ENCODE measurements at places on chromosomes 2 and 18. TPM values are rescaled to one million over a fixed set of nuclear protein-coding genes. Genes with fewer than 3 reads are reported as not detected.

The SPDYA gene
- total RNA-seq = 0.40 TPM

The ANKRD44 gene
- total RNA-seq = 118 TPM

- DNase-seq = no peak
- H3K4me1 ChIP-seq = no peaks in the 10 kb centered on the region
- no peak overlapping the region for H3K27ac ChIP-seq
- no peaks in the 10 kb centered on the region for H3K27me3 ChIP-seq
- no peaks in the 10 kb centered on the region for H3K36me3 ChIP-seq
Measured at GRCh38 chr18:71485611-71486010, 1058.5 kb downstream of the CBLN2 start.

DNA sequence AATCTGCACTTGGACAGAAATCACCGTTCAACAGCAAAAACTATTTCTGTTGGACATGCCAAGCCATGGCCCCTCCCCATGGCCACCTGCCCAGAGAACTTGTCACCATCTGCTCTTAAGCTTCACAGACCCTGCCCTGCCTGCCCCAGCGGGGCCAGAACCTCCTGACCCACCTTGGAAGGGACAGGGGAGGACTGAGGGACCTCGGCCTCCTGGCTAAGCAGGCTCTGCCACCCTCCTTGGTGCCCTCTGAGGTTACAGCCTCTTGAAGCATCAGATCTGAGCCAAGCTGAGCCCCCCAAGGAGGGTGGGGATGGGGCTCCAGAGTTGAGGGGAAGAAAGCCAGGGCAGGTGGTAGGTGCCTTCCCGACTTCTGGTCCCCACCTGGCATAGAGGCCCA is 6.5 kb downstream of the TEX261 start:
- no peak overlapping the region for H3K4me3 ChIP-seq
- H3K27me3 ChIP-seq = no peaks in the 10 kb centered on the region
- peaks cover 26% of the 10 kb centered on the region for H3K36me3 ChIP-seq
- H3K4me1 ChIP-seq = peaks cover 21% of the 10 kb centered on the region
- DNase-seq = no peak

The PRSS56 gene
- not detected for total RNA-seq

DNA sequence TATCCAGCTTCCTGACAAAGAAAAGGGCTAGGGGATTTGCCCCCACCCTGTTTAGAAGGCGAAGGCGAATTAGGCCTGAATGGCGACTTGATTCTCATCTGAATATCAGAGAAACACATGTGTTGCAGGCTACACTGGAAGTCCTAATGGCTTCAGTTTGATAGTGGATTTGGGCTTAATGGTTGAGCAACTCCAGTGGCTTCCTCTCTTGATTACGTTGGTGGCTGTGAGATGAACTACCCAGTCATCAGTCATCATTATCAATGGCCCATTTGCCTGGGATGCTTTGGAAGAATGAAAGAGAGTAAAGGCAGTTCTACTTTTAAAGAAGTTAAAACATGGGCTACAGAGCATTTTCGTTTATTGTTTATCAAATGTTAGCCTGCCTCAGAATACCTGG is 60.9 kb upstream of the IL1R1 start:
- peaks cover 10% of the 10 kb centered on the region for H3K36me3 ChIP-seq
- H3K4me1 ChIP-seq = peaks cover 41% of the 10 kb centered on the region
- no peak overlapping the region for H3K4me3 ChIP-seq
- no peaks in the 10 kb centered on the region for H3K27me3 ChIP-seq

The ANO7 gene
- total RNA-seq = 3.6 TPM

DNA sequence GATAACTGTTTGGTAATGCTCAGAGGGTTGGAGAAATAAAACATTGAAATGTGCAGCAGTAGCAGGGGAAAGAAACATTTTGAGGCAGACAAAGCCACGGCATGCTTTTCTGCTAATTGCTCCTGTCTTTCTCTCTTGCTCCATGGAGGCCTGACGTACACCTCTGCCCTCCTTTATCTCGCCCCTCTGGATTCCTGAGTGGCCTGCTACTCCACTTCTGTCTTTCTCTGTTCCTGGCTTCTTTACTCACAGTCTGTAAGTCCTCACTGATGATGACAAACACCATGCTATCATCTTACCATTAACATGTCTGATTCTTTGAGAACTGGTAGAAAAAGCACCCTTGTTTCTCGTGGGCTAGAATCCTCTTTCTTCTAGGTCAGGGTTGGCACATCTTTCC is 392.9 kb downstream of the MEIS1 start:
- H3K4me3 ChIP-seq = no peak overlapping the region
- no peaks in the 10 kb centered on the region for H3K27me3 ChIP-seq
- H3K27ac ChIP-seq = no peak overlapping the region

DNA sequence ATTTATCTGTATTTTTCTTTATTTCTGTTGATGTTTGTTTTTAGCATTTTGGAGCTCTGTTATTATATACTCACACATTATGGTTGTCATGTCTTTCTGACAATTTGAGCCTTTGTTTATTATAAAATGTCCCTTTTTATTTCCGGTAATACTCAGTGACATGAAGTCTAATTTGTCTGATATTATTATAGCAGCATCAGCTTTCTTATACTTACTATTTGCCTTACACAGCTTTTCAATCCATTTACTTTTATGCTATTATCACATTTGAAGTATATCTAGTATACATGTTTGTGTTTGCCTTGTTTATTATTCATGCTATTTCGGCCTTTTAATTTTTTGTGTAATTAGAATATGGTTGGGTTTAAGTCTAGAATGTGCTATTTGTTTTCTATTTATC is 430.6 kb upstream of the FANCL start:
- no peak overlapping the region for H3K4me3 ChIP-seq
- DNase-seq = no peak
- H3K36me3 ChIP-seq = no peaks in the 10 kb centered on the region
- no peaks in the 10 kb centered on the region for H3K4me1 ChIP-seq

The ASB18 gene
- total RNA-seq = not detected

The SPATA3 gene
- total RNA-seq = not detected

GRCh38 chr2:26089337-26089736 is 55.5 kb downstream of the RAB10 start:
- no peak overlapping the region for H3K27ac ChIP-seq
- no peak overlapping the region for H3K4me3 ChIP-seq
- no peak for DNase-seq
- no peaks in the 10 kb centered on the region for H3K27me3 ChIP-seq
- peaks cover 41% of the 10 kb centered on the region for H3K4me1 ChIP-seq

- no peak for DNase-seq
- peaks cover 12% of the 10 kb centered on the region for H3K36me3 ChIP-seq
- no peak overlapping the region for H3K27ac ChIP-seq
- H3K27me3 ChIP-seq = no peaks in the 10 kb centered on the region
Measured at GRCh38 chr2:72803626-72804320, 22.1 kb downstream of the EXOC6B start.

DNA sequence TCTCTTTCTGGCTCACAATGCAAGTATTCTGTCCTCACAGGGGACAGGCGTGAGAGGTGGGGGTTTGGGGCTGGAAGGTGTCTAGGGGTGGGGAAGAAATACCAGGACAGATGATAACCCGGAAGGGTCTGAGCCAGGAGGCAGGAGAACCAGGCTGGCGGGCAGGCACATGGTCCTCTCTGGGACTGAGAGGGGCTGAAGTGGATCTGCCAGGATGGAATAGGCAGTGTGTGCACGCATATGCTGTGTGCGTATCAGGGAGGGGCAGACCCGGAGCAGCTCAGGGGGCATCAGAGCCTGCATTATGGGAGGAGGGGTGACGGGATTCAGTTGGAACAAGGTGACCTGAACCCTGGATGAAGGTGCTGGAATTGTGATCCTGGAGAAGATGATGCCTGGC is 157.3 kb downstream of the DYSF start:
- H3K27ac ChIP-seq = no peak overlapping the region
- H3K4me1 ChIP-seq = no peaks in the 10 kb centered on the region

- DNase-seq = no peak
- H3K27ac ChIP-seq = no peak overlapping the region
- H3K27me3 ChIP-seq = peaks cover 18% of the 10 kb centered on the region
- no peaks in the 10 kb centered on the region for H3K36me3 ChIP-seq
- no peaks in the 10 kb centered on the region for H3K4me1 ChIP-seq
Measured at GRCh38 chr2:121008975-121009374, 273.3 kb downstream of the GLI2 start.

GRCh38 chr2:61151436-61151835 is 10.6 kb upstream of the C2orf74 start:
- DNase-seq = no peak
- peaks cover 3% of the 10 kb centered on the region for H3K4me1 ChIP-seq
- H3K4me3 ChIP-seq = no peak overlapping the region
- no peak overlapping the region for H3K27ac ChIP-seq
- no peaks in the 10 kb centered on the region for H3K27me3 ChIP-seq

DNA sequence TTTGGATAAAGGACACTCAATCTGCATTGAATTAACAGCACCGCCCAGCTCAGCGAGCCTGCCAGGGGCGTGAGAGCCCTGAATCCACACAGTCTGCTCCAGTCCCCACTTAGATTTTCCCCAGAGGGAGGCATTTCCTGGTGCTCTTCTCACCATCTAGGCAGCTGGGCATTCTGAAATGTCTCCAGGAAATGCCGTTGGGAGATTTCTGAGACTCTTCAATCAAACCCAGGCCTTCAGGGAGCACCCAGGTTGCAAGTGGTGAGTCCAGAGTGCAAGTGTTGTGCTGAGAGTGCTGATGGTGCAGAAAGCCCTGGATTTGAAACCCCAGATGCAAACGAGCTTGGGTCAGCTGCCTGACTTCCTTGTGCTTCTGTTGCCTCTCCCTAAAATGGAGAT is 23.4 kb upstream of the TMEM37 start:
- no peaks in the 10 kb centered on the region for H3K27me3 ChIP-seq
- H3K36me3 ChIP-seq = no peaks in the 10 kb centered on the region
- no peak for DNase-seq
- no peak overlapping the region for H3K27ac ChIP-seq
- H3K4me1 ChIP-seq = no peaks in the 10 kb centered on the region

GRCh38 chr18:75937306-75937705 is 509.8 kb upstream of the SMIM21 start:
- no peaks in the 10 kb centered on the region for H3K36me3 ChIP-seq
- peaks cover 3% of the 10 kb centered on the region for H3K27me3 ChIP-seq
- no peak overlapping the region for H3K4me3 ChIP-seq
- H3K4me1 ChIP-seq = no peaks in the 10 kb centered on the region
- no peak overlapping the region for H3K27ac ChIP-seq

The HMSD gene
- total RNA-seq = 4.4 TPM

- no peaks in the 10 kb centered on the region for H3K27me3 ChIP-seq
- H3K4me3 ChIP-seq = no peak overlapping the region
- DNase-seq = no peak
- H3K4me1 ChIP-seq = no peaks in the 10 kb centered on the region
Measured at GRCh38 chr2:109379507-109379906, 234.3 kb downstream of the SEPTIN10 start.

DNA sequence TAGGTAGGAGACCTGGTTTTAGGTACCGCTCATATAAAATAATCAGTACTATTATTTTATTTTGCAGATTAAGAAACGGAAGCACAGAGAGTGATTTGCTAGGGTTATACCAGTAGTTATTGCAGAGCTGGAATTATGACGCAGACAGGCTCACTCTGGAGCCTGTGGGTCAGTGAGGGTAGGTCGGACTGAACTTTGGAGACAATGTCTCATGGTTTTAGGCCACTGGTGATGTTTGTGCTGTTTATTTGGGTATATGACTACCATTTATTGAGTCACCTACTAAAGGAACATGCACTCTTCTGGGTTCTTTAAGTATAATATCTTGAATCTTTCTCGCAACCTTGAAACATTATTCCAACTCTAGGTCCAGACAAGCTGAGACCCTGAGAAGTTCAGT is 33.5 kb upstream of the IL1R1 start:
- H3K36me3 ChIP-seq = peaks cover 1% of the 10 kb centered on the region
- DNase-seq = no peak
- no peak overlapping the region for H3K4me3 ChIP-seq
- H3K4me1 ChIP-seq = peaks cover 16% of the 10 kb centered on the region

DNA sequence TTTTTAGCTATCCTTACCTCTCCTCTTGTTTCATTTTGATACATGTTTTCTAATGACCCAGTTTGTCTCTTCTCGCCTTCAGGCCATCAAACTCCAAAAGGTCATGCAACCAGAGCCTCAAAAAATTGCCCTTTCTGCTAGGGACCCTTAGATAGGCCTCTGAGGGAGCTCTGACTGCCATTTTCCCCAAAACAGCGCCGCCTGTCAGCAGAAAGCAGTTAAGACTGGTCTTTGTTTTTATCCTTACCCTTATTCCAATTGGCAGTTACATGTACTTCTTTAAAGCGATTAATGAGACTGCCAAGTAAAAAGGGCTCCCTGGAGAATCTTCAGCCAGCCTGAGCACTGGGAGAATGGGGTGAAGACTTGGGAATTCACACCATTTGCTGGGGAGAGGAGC is 55.1 kb upstream of the RIT2 start:
- no peaks in the 10 kb centered on the region for H3K27me3 ChIP-seq
- H3K4me1 ChIP-seq = no peaks in the 10 kb centered on the region
- no peaks in the 10 kb centered on the region for H3K36me3 ChIP-seq
- no peak for DNase-seq
- H3K27ac ChIP-seq = no peak overlapping the region

DNA sequence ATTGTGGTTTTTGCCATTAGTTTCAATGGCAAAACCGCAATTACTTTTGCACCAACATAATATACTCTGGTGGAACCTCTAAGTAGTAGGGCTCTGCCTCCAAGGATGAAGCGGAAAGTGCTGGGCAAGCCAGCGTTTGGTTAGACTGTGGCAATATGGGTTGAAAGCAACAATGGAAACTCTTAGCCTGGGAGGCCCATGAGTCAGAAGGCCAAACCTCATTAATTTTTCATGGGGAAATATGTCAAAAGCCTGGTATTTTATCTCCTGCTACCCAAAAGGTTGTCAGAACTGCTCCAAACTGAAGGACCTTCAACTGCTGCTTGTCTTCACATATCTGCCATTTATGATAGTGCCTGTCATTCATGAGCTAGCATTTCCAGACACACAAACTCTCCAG is 179.1 kb upstream of the CYP26B1 start:
- H3K27ac ChIP-seq = no peak overlapping the region
- no peaks in the 10 kb centered on the region for H3K4me1 ChIP-seq
- H3K4me3 ChIP-seq = no peak overlapping the region
- H3K27me3 ChIP-seq = no peaks in the 10 kb centered on the region

DNA sequence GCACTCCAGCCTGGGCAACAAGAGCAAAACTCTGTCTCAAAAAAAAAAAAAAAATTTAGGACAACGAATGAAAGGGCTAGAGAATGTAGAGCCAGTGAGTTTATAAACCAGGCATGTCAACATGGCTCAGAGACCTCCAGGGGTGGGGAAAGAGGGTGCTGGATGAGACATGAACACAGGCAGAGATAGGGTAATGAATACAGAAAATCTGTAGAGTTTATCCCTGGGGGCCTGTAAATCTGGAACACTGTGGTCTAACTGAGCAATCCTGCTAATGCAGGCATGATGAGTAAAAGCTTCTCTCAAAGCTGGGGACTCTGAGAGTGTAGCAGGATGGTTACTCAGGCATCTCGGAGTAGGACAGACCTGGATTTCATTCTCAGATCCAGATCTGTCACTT is 59.2 kb upstream of the IGFBP2 start:
- H3K27me3 ChIP-seq = no peaks in the 10 kb centered on the region
- no peaks in the 10 kb centered on the region for H3K36me3 ChIP-seq
- H3K4me1 ChIP-seq = peaks cover 13% of the 10 kb centered on the region
- no peak overlapping the region for H3K4me3 ChIP-seq

The CBLN2 gene
- not detected for total RNA-seq

- DNase-seq = no peak
- no peak overlapping the region for H3K27ac ChIP-seq
- H3K4me3 ChIP-seq = no peak overlapping the region
- H3K27me3 ChIP-seq = no peaks in the 10 kb centered on the region
Measured at GRCh38 chr18:13183790-13184189, 34.8 kb upstream of the LDLRAD4 start.

- H3K4me1 ChIP-seq = peaks cover 5% of the 10 kb centered on the region
- no peak for DNase-seq
- peaks cover 4% of the 10 kb centered on the region for H3K36me3 ChIP-seq
- H3K27me3 ChIP-seq = no peaks in the 10 kb centered on the region
Measured at GRCh38 chr2:84792856-84793522, 87.9 kb downstream of the TRABD2A start.

GRCh38 chr2:53829273-53829979 is 30.3 kb downstream of the GPR75 start:
- no peak for DNase-seq
- no peak overlapping the region for H3K4me3 ChIP-seq
- no peaks in the 10 kb centered on the region for H3K4me1 ChIP-seq
- no peak overlapping the region for H3K27ac ChIP-seq

Data from activated naive CD8-positive, alpha-beta T cell treated with anti-CD3 and anti-CD28 coated beads for 36 hours (primary cell).